ENCODE measurements at places on chromosomes 2 and 18.

- DNase-seq: no peak
Observed at GRCh38 chr2:121529439-121530211, 1.1 kb upstream of the RNU4ATAC start.

GRCh38 chr18:76466410-76466991, 28.5 kb downstream of the ZNF516 start:
- no peak for DNase-seq

DNA sequence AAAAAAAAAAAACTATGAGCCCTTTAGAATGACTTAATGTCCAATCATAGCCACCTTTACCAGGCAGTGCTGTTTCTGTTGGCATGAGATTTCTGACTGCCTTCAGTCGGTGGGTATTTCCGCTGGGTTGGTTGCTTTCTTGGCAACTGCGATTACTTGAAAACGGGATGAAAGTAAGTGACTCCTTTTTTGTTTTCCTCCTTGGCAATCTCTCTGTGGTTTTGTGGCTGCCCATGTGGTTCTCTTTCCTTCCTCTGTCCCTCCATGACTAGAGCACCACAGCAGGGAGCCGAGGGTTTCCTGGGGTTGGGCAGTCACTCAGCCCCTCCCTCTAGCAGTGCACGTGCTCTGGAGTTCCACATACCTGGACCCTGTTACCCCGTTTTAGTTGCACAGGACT, 112.1 kb downstream of the KLHL29 start:
- DNase-seq: no peak

- no peak for DNase-seq
Observed at GRCh38 chr2:240498958-240499260, 58.9 kb downstream of the ANKMY1 start.

DNA sequence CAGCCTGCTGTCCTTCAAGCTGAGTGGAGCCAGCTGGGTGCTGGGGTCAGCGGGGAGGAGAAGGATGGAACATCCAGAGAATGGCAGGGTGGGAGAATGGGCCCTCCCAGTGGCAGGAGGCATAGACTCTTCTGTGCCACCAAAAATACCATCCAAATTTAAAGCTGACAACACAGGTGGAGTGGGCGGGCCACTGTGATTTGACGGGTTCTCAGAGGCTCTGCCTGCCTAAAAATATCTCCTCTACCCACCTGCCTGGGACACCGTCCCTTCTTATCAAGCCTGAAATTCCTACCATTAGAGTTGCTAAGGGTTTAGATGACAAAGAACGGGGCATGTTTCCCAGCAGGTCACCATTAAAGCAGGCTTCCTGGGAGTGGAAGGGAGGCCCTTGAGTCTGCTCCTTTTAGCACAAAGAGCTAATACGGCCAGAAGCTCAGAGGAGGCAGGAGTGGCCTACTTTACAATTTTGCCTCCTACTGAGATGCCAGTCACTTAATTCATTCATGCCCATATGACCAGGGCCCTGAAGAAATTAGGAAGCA, 19.8 kb upstream of the MARCHF4 start:
- no peak for DNase-seq

- DNase-seq: no peak
Observed at GRCh38 chr18:42080340-42080739, 125.3 kb downstream of the PIK3C3 start.

GRCh38 chr2:142033393-142033792, 97.4 kb downstream of the LRP1B start:
- DNase-seq: no peak

- no peak for DNase-seq
Observed at GRCh38 chr18:72742002-72742401, 125.8 kb downstream of the NETO1 start.

GRCh38 chr2:73908689-73909652, 16.2 kb downstream of the ACTG2 start:
- DNase-seq: no peak

GRCh38 chr18:62523255-62523588, 397 bp downstream of the ZCCHC2 start:
- DNase-seq: no peak

DNA sequence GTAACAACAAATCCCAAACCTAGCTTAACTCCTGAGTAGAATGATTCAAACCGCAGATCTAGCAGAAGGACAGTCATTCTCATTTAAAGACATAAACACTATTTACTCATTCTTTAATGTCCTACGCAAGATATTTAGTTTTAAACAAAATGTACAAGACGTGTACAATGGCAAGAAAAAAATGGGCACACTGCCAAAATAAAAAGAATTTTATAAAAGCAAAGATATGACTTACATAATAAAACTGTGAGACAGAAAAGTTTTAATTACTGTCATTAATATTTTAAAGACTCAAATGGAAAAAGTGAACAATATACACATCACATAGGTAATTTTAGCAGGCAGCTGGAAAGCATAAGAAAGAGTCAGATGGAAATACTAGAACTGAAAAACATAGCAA, 157.8 kb downstream of the GALNT13 start:
- no peak for DNase-seq

- DNase-seq: no peak
Observed at GRCh38 chr18:36448384-36449290, 151.1 kb downstream of the FHOD3 start.

- no peak for DNase-seq
Observed at GRCh38 chr18:22211657-22212056, 42.3 kb downstream of the GATA6 start.

GRCh38 chr2:227035711-227036367, 128.2 kb downstream of the COL4A4 start:
- DNase-seq: no peak

DNA sequence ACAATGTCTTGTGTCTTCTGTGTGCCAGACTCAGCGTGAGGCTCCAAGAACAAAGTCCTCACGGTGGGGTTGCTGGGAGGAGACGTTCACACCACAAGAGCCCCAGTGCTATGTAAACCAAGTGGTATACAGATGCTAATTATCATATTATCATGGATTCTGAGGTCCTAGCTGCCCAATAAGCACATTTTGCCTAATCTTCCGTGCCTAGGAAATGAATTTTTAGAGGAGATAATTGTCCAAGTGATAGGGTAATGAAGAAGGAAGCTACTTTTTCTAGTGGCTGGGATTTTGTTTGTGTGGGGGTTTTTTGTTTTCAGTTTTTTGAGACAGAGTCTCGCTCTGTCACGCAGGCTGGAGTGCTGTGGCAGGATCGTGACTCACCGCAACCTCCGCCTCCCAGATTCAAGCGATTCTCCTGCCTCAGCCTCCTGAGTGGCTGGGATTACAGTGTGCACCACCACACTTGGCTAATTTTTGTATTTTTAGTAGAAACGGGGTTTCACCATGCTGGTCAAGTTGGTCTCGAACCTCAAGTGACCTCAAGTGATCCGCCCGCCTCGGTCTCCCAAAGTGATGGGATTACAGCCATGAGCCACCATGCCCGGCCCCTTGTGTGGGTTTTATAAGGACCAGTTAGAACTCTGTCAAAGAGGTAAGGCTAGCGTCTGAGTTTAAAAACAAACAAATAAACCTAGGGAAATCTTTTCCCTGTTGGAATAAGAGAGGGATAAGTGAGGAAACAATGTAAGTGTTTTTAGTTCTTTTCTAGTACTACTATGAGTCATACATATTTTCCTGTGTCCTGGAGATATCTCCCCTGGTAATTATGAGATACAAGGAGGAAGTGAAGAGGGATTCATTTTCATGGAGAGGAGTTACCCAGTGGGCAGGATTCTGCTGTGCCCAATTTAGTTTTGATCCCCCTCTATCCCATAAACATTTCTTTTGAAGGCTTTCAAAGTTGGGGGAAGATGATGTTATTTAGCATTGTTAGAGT, 9.5 kb upstream of the SMAD7 start:
- no peak for DNase-seq

- no peak for DNase-seq
Observed at GRCh38 chr18:30730915-30731314, 311.6 kb downstream of the DSC3 start.

GRCh38 chr2:100891906-100892642, 72.1 kb downstream of the NPAS2 start:
- DNase-seq: no peak

DNA sequence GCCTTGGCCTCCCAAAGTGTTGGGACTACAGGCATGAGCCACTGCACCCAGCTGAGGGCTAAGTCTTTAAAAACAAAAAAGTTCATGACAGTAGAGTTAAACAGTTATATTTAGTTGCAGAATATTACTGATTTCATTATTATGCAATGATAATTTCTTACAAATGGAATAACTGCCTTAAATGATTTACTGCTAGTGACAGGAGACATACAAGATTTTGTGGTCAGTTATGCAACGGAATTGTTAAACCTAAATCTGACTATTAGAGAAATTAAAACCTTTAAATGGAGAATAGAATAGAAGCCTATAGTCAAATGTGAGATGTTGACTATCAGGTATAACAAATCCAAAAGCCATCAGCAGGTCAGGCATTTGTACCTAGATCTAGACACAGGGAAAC, 10.3 kb upstream of the DNAJC10 start:
- no peak for DNase-seq

GRCh38 chr2:73262108-73262651, 22.1 kb downstream of the FBXO41 start:
- DNase-seq: no peak

- no peak for DNase-seq
Observed at GRCh38 chr2:198710562-198710961, 747.2 kb downstream of the SATB2 start.

GRCh38 chr2:99942561-99943347, 199.6 kb downstream of the AFF3 start:
- no peak for DNase-seq

GRCh38 chr2:127535422-127535901, at the start of gene MYO7B:
TSS of gene MYO7B (plus strand) at chr2:127535683. CDS start at chr2:127559723, 24,040 bp downstream.
- no peak for DNase-seq

- DNase-seq: peak; percentile 12
Observed at GRCh38 chr2:88059979-88060906, 4.7 kb upstream of the KRCC1 start.

GRCh38 chr18:79965119-79965902, 868 bp downstream of the HSBP1L1 start:
- no peak for DNase-seq

GRCh38 chr18:44708451-44709083, 27.9 kb downstream of the SETBP1 start:
- DNase-seq: no peak

GRCh38 chr2:53668624-53669026, 99.0 kb upstream of the CHAC2 start:
- no peak for DNase-seq

GRCh38 chr18:74430806-74431571, 26.1 kb downstream of the DIPK1C start:
- no peak for DNase-seq

DNA sequence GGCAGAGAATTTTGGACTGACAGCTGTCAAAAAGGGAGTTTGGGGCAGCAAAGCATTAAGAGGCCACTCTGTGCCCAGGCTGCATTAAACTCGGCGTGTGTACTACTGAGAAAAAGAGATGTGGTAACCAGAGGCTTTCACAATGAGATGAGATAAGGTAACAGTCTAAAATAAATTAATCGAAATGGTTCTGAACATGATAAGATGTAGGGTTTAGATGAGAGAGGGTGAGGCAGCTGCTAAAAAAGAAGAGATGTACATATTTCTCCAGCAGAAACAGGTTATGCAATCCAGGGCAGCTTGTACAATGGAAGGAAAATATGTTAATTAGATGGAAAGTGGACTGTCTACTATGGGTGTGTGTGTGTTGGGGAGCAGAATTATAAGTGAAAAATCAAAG, 39.2 kb upstream of the ACTR3 start:
- DNase-seq: no peak

- DNase-seq: no peak
Observed at GRCh38 chr2:133418021-133418420, 150.2 kb downstream of the NCKAP5 start.
